Skeletal muscle cell (primary cell): ENCODE measurements at places on chromosomes 6 and 20.
A peak's percentile ranks its signal among the peaks of the same experiment; 100 is the strongest.

DNA sequence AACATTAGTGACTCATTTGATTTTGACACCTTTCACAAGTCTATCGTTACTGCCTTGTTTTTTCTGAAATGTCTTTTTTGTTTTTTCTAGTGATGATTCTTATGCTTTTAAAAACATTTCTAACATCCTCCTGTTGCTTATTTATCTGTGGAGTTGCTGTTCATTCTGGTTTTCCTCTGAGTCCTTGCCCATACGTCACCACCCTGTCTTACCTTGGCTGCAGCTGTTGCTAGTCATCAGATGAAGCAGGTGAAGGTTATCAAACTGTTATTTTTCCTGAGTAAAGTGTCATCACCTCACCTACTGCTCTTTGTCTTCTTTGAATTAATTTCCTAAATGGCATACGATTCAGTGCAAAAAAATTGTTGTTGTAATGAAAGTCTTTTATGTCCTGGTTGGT lies 376.6 kb downstream of the GRIK2 start:
- DNase-seq, result no peak

DNA sequence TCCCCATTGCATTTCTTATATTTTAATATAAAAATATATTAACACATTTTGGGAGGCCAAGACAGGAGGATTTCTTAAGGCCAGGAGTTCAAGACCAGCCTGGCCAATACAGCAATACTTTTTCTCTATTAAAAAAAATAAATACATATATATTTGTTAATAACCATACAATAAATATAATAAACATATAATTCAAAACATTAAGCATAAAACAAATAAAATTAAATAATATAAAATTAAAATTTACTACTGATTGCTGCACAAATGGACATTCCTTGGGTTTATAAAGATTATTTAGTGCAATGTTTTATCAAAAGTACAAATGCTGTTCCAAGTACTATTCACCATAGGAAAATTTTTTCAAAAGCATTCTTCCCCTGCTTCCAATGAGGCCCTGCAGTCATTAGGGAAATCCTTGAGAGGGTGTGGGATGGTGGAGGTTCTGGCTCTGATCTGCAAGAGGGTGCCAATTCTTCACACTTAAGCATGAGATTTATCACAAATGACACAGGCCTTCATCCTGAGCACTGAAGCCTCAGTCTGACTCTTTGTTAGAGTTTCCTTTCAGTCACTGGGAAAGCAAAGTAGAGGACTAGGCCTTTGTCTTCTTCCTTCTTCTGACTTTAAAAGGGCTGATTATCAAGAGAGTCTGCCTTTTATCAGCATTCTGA lies 596.7 kb downstream of the EPM2A start:
- DNase-seq, result no peak

DNA sequence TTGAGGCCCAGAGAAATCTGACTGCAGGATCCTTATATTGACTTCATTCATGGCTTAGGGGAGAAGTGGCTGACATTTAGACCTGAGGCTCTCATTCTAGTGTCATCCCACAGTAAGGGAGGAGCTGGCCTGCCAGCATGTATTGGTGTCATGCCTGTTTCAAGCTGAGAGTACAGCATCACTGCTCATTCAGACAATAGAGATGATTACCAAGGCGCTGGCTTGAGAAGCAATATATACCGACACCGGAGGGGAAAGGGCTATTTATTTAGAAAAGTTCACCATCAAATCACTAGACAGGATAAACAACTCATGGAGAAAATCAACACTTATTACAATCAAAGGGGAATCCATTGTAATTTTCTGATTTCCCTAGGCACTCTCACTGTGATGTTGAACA lies 84.4 kb upstream of the HDAC2 start:
- no peak for DNase-seq

GRCh38 chr20:63695424-63696305 lies 787 bp upstream of the TNFRSF6B start:
- no peak for DNase-seq

DNA sequence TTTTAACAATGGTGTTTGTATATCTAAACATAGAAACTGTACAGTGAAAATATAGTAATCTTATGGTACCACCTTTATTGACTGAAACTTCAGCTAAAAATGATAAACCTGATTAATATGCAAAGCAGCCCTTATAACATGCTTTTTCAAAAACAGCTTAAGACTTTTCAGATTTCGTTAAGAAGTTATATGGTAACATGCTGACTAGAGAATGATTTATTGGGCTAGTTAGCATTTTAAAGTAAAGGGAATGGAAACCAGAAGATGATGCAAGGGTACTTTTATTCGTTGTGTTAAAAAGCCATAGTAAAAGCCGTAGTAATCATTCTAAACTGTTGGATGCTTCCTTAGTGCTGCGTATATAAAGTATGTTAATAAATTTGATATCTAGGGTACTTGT lies 50.5 kb downstream of the CBFA2T2 start:
- no peak for DNase-seq

DNA sequence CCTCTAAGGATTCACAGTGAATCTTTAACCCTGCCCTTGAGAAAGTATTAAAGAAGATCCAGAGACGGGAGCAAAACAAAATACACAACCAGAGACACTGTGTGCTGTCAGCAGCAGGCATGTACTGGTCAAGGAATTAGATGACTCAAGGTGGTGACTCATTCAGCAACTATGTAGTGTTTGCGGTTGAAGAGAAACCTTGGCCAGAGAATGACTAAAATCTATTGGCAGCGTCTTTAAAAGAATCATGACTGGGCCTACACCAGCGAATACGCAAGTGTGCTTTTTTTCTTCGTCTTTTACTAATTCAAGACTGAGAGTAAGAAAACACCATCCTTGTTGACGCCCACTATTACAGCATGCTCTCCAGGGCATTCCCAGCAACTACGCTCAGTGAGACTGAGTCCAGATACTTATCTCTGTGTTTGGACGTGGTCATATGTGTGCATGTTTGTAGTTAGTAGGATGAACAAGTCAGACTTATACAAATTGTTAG lies 72.4 kb upstream of the BACH2 start:
- DNase-seq, result peak; percentile 100

DNA sequence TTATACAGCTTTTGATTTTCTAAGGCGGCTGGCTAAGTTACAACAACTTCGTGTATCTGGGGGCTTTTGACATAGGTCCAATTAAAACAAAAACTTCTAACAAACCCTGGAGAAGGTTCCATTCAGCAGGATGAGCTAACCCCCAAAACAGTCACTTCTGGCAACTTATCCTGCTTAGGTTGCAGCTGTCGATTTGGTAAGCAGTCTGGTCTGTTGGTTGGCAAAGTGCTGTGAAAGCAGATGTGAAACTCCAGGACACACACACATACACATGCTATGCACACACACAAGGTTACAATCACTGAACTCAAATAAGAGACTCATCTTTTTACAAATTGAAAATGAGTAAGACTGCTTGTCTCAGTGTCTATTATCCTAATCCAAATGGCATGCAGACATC lies 119.0 kb upstream of the STMND1 start:
- DNase-seq, result peak; percentile 99

DNA sequence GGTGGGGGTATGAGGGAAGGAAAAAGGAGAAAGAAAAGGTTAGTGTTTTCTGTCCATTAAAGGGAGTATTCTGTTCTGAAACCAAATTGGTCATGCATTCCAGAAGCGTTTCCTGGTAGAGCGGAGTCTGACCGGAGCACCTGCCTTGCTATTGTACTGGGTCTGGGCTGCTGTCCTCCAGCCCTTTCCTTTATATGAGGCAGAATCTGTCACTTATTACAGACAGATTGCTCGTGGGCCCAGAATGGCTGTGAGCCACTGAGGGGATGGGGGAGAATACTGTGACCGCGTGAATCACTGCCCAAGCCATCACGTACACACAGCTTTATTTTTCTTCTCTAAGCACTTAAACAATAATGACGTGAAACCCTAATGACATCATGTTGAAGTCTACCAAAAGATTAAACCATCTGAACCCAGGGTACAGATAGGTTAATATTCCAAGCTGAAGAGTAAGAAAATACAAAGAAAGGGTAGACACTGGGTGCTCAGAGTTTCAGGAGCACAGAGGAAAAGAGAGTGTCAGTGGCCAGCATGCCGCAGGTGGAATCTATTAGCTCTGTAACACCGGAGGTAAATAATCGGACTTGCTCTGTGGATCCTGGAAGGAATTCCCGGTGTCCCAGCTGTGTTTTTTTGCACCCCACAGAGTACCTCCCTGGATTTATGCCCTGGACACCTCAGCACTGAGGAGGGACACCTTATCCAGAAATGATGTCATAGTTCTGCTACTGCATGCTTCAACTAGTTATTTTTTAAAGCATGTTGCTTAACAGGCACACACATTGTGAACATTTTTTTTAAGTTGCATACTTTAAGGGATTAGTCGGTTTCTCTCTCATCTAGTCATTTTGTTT lies 573.3 kb downstream of the PKHD1 start:
- no peak for DNase-seq

GRCh38 chr20:31566658-31567379 lies 38.3 kb upstream of the ID1 start:
- no peak for DNase-seq

DNA sequence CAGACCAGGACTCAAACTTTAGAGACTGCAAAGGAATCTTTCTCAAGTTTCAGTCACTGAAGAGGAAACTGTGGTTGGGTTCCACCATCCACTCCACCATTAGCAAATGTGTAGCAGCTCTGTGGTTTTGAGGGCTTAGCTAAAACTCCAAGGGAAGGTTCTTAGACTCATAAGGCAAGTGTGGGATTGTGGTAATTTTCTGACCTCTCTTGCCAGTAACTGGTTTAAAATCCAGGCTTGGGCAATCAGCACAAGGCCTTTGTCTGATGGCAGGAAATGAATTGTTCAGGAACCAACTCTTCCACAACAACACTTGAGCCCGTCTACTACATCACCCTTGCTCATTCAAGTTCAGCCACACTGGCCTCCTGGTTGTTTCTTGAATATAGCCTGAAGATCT lies 68.6 kb upstream of the FBXL4 start:
- peak; percentile 77 for DNase-seq

DNA sequence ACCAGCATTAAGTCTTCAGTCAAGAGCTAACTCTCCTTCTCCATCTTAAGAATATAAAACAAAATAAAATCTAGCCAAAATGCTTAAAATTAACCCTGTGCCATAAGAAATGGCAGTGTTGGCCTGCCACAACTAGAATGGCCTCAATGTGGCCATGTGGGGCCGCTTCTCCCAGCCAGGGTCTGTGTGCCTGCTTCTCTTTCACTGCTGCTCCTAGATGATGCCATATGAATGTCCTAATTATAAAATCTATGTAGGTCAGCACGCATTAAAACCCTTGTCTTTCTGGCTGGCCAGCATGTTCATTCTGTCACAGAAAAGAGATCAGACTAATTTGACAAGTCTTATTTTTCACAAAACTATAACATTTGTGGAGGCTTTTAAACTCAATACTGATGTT lies 102.6 kb downstream of the C6orf118 start:
- no peak for DNase-seq

- DNase-seq, result no peak
These were observed 126.5 kb downstream of the ZFAND3 start for GRCh38 chr6:37946057-37946456.

DNA sequence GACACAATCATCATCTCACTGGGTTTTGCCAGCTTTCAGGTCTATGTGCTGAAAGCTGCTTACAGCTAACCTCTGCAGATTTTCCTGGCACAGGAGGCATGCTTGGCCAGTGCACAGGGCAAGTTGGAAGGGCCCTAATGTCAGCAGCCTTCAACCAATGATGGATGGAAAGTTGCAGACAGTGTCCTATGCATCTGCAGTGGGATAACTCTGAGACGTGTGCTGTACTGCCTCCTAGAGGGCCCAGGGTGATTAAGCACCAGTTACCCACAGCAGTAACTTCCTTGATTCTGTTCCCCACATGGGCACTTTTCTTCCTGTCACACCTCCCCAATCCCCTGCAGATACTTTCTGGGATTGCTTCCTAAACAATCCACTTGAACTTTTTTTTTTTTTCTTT lies 38.6 kb downstream of the OVOL2 start:
- no peak for DNase-seq

DNA sequence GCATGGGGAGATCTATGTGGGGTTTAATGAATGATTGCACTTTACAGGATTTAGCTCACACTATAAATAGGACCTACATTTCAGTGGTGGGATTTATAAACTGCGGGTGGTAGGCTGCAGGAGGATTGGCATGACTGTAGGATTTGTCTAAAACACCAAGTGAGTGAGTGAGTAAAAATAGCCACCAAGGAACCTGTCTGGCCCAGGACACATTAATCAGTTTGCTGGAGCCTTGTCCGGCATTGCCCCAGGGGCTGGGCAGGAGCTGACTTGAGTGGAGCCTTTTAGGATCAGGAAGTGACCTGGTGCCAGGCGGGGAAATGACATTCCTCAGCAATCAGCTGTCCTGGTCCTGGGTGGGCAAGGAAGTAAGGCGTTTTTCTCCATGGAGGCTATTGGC lies 278.7 kb upstream of the PRND start:
- no peak for DNase-seq

DNA sequence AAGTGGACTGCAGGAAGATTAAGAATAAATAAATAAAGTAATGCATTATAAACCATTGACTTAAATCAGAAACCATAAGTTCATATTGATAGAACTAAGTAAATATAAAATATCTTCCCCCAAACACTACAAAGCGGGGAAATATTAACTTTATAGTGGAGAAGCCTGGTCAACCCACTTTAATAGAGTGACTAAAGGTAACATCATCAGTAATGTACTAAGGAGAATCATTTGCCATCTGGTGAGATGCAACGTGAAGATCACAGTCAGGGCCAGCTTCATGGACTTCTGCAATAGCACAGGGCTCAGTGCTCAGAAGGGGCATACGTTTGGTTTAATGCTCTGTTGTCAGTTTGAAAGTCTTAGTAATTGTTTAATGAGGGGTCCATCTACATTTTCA lies 58.8 kb upstream of the CD83 start:
- no peak for DNase-seq

DNA sequence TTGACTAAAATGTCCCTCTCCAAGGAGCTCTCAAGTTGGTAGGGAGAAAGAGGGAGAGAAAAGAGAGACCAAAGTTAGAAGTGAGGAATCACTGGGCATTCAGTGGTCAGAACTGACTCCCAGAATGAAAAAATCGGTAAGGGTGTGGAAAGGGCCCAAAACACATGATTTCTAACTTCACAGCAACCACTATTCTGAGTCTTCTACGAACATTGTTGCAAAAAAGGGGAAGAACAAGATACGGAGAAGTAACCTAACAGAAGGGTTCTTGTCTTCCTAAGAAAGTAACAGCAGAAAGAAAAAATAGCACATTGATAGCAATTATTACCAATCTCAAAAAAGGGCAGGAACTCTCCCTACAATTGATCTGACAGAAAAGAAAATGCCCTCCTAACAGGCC lies 65.6 kb downstream of the ATP9A start:
- no peak for DNase-seq

DNA sequence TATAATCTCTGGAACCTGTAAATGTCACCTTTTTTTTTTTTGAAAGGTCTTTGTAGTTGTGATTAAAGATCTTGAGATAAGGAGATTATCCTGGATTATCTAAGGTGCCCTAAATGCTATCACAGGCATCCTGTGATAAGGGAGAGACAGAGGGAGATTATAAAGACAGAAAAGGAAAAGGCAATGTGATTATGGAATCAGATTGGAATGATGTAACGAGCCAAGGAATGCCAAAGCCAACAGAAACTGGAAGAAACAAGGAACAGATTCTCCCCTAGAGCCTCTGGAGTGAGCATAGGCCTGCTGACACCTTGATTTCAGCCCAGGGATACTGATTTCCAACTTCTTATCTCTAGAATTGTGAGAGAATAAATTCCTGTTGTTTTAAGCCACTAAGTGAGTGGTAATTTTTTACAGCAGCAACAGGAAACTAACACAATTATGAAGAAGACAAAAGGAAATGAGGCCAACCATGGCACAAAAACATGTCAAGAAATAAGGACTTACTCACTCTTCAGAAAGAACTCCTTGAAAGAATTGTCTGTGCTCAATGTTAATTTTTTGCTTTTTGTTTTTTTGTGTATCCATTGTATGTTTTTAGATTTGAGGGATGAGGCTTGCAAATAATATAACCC lies 82.7 kb downstream of the CFAP61 start:
- no peak for DNase-seq
